CD4-positive, alpha-beta T cell treated with Interleukin-2 at 100 ng/mL for 4 hours (primary cell): ENCODE measurements at places on chromosomes 12 and 14.
A peak's percentile ranks its signal among the peaks of the same experiment; 100 is the strongest.

GRCh38 chr12:43761500-43761899 lies 2.7 kb downstream of the IRAK4 start:
- peak; percentile 2 for DNase-seq

GRCh38 chr14:21263284-21264024 lies 5.8 kb downstream of the HNRNPC start:
- no peak for DNase-seq

DNA sequence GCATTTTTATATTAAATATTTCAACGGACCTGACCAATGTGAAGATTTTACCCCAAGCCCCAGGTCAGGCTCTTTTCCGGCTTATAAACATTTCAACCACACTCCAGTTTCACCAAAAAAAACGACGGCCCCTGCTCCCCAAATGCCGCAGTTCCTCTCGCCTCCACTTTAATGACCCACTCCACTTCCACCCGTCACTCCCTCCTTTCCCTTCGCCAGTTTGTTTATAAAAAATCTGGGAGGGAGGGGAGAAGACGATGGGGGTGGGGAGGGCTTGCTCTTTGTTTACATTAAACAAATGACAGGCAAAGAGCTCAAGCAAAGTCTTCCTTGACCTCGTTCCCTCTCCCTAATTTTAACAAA lies 5.4 kb downstream of the SIX6 start:
- DNase-seq = no peak

GRCh38 chr14:69666112-69666511 lies 54.7 kb downstream of the SUSD6 start:
- DNase-seq = no peak

DNA sequence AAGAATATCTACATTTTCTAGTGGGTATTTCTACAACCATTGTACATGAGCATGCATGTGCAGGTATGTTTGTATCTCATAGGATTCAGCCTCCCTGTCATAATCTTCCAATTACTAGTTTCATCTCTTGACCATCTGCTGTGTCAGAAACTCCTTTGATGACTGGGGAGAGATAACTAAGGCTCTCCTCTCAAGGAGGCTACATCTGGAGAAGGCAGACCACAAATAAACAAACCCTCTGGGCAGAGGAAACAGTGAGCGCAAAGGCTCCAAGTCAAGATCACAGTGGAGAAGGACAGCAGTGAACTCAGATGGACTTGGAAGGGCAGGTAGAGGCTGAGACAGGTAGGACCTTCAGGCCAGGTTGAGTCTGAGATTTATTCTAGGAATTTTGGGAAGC lies 166.4 kb downstream of the PELI2 start:
- no peak for DNase-seq

DNA sequence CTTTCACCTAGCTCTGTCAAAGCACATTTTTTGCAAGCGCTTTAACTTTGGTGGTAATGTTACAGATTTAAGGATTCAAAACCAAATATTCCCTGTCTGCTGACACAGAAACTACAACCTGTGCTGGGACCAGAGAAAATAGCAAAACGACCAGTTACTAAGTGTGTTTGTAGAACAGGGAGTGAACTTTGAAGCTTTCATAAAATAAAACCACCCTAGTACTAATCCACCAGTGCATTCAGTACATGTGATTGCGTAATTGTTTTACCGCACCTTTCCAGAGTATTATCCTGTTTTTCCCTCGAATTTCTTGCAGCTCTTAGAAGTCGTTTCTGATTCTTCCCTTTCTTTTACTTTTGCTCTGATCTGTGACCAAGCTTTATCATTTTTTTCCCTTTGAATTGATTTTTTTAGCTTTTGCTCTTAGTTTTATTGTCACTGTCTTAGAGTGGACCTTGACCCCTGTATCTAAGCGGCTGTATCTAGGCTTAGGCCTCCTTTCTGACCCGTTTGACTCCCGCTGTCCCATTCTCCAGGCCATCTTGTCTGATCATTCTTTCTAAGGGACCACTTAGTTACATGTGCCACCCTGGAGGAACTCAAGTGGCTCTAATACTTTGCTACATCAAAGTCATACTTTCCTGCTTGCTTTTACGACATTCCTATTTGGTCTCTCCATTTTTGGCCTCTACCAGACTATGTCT lies 429.4 kb downstream of the PCNX1 start:
- DNase-seq = no peak

- no peak for DNase-seq
Measured at GRCh38 chr12:10826258-10826657, at the start of gene TAS2R10. Gene TAS2R10, minus strand, starts transcription at chr12:10826358. Its CDS starts 89 bp downstream, at chr12:10826269.

- no peak for DNase-seq
Measured at GRCh38 chr12:77925536-77926108, 94.9 kb downstream of the NAV3 start.

DNA sequence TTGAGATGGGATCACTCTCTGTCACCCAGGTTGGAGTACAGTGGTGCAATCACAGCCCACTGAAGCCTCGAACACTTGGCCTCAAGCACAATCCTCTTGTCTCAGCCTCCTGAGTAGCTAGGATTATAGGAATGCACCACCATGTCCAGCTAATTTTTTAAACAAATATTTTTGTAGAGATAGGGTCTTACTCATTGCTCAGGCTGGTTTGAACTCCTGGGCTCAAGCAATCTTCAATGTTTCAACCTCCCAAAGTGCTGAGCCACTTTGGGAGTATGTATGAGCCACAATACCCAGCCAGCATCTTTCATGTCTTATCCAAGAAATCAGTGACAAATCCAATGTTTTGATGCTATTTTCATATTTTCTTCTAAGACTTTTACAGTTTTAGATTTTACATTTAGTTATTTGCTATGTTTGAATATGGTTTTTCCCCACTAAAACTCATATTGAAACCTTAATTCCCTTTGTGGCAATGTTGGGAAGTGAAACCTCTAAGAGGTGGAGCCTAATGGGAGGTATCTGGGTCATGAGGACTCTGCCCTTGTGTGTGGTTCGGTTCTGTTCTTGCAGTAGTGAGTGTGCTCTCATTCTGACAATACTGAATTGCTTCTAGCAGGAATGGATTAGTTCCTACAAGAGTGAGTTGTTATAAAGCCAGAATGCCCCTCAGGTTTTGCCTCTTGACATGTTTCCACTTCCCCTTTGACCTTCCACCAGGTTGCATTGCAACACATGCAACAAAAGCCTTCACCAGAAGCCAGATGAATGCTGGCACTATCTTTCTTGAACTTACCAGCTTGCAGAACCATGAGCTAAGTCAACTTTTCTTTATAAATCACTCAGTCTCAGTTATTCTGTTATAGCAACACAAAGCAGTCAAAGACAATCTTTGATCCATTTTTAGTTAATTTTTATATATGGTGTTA lies 80.8 kb upstream of the AMIGO2 start:
- DNase-seq = no peak

DNA sequence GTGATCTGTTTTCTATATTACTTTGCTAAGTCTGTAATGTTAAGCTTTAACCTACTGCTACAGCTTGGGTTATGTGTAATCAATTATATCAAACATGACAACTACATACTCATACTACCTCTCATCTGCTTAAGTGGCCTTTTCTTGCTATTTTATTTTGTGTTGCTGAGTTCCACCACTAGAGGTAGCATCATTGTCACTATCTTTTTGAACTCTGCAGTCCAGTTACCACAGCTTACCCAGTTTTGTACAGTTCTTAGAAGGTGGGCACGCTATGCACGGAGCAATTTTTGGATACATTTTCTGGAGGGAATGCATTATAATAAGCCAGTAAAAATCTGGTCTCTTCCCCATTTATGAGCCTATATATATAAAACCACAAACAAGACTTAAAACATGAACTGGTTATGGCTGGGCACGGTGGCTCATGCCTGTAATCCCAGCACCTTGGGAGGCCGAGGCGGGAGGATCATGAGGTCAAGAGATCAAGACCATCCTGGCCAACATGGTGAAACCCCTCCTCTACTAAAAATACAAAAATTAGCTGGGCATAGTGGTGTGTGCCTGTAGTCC lies 48.5 kb downstream of the SAV1 start:
- peak; percentile 15 for DNase-seq

- DNase-seq = no peak
Measured at GRCh38 chr12:40834321-40834720, 142.1 kb downstream of the CNTN1 start.

DNA sequence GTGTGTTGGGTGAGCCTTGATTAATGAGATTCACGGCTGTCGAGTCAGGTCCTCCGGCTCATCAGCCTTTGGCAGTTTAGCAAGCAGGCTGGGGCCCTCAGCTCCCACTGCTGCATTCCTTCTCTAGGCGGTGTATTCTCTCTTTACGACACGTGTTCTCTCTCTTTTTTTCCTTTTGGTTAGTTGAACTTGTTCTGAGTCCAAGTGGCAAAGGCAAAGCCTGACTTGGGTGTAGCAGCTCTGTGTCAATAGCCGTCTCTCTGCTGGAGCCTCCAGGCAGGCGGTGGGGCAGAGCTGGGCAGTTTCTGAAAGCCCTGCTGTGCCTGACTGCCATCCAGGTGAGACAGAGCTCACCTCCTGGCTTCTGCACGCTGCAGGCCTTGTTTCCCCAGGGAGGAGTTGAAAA lies 46.6 kb downstream of the SUSD6 start:
- no peak for DNase-seq

- no peak for DNase-seq
Measured at GRCh38 chr14:51789596-51789995, 70.8 kb upstream of the GNG2 start.

GRCh38 chr12:118120579-118121363 lies 15.2 kb upstream of the PEBP1 start:
- peak; percentile 69 for DNase-seq
